ENCODE measurements at places on chromosomes 6 and 20. TPM values are rescaled to one million over a fixed set of nuclear protein-coding genes. Genes with fewer than 3 reads are reported as not detected.
A peak's percentile ranks its signal among the peaks of the same experiment; 100 is the strongest.

Gene C6orf52
- total RNA-seq, result not detected

Gene WFDC10A
- not detected for total RNA-seq

Gene CRISP2
- total RNA-seq, result not detected

Gene TP53TG5
- 0.14 TPM for total RNA-seq

GRCh38 chr20:13778827-13779226, 5.9 kb downstream of the ESF1 start:
- DNase-seq, result no peak

GRCh38 chr20:33373735-33374605, 27.3 kb downstream of the CDK5RAP1 start:
- no peak for DNase-seq

DNA sequence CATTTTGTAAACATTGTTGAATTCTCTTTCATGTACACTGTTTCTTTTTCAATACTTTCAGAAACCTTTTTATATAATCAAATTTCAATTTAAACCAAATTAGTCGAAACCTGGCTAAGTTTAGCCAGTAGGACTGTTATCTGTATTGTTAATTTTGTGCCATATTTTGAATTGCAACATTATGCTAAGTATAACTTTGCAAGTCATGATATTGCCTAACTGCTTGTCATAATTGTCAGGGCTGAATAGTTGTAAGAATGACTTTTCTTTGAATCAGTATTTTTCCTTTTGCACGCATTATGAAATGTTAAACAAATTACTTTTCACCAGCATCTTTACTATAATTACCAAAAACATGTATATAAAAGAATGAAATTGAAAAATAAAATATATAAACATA, 82.7 kb downstream of the SAMD3 start:
- DNase-seq, result no peak

DNA sequence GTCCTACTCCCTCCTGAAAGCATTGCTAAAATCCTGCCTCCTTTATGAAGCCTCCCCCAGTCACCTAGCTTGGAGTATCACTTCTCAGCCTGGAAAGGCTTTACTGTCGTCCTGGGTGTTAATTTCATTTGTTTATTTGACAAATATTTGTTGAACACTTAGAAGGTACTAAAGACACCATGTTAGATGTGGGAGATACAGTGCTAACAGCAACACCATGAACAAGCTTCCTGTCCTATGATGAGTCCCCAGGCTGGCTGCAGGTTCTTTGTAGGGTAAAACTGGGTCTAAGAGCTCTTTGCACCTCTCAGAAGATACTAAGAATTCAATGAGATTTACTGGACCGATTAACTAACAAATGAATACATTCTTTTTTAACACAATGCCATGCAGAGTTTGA, 109.2 kb upstream of the TMEM170B start:
- DNase-seq, result no peak

- DNase-seq, result no peak
Observed at GRCh38 chr20:61295249-61295648, 43.2 kb downstream of the CDH4 start.

DNA sequence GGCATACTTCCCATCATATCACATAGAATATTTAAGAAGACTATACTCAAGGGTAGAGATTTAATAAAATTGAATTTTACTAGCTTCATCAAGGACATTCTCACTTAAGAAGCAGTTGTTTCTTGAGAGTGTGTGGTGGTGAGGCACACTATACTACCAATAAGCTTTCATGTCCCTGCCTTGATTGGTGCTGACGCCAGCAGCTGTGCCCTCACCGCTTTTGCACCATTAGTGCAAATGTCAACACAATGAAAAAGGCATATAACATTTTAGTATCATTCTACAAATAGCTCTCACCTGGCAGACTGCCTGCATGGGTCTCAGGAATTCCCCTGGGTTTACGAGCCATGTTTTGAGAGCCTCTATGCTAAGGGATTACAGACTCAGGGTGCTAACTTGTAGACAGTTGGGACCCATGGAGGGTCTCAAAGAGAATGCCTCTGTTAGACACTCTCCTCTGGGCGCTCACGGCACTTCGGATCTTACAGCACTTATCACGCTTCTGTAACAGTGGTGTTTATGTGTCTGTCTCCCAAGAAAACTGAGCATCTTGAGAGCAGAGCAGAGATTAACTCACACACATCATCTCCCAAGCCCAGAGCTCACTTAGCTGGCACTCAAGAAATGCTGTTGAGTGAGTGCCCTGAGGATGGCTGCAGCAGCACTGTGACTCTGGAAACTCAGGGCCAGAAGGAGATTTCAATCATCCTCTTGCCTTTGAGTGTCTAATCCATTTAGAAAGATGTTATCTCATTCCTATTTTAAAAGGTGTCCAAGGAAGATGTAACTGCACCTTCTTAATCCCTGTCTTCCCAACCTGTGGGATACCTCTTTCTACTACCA, 143.3 kb upstream of the GPR6 start:
- DNase-seq, result no peak

DNA sequence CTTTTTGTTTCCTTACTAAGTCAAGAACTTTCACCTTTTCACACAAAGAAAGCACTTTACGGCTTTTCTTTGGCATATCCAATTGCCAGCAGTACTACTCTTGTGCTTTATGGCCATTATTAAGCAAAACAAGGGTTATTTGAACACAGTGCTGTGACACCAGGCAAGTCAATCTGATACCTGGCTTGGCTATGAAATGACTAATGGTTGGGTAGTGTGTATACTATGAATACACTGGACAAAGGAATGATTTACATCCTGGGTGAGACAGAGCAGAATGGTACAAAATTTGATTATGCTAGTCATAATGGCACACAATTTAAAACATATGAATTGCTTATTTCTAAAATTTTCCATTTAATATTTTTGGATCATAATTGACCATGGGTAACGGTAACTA, 22.1 kb upstream of the ADGRF1 start:
- no peak for DNase-seq

Gene C6orf58
- not detected for total RNA-seq

Gene SLC32A1
- not detected for total RNA-seq

DNA sequence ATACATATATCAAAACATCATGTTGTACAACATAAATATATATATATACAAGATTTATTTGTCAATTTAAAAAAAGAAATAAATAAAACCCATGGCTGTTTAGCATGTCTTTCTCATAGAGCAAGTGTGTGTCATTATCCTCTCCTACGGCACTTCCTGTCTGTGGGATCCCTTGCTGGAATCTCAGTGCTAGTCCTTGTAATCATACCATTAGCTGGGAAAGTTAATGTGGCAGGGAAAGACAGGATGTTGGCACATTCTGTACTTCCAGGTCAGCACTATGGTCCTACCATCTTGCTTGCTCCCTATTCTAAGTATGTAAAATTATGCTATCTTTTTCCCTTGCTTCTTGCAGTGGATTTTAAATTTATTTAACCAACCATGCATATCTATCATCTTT, 9.5 kb upstream of the SLC17A3 start:
- DNase-seq, result no peak

DNA sequence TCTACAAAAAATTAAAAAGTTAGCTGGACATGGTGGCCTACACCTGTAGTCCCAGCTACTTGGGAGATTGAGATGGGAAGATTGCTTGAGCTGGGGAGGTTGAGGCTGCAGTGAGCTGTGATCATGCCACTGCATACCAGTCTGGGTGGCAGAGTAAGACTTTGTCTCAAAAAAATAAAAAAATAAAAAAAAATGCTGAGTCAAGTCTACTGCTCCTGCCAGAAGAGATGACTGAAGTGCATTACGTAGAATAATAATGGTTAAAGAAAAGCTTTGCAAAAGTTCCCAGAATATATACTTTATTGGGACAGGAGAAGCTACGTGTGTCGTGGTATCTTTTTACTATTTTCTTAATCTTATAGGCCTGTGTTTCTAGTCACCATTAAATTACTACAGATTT, 125.3 kb downstream of the SLC16A10 start:
- no peak for DNase-seq

- peak; percentile 12 for DNase-seq
Observed at GRCh38 chr20:25320035-25320800, 70.4 kb downstream of the ABHD12 start.

GRCh38 chr6:137165375-137166246, 7.8 kb downstream of the IL22RA2 start:
- peak; percentile 38 for DNase-seq

DNA sequence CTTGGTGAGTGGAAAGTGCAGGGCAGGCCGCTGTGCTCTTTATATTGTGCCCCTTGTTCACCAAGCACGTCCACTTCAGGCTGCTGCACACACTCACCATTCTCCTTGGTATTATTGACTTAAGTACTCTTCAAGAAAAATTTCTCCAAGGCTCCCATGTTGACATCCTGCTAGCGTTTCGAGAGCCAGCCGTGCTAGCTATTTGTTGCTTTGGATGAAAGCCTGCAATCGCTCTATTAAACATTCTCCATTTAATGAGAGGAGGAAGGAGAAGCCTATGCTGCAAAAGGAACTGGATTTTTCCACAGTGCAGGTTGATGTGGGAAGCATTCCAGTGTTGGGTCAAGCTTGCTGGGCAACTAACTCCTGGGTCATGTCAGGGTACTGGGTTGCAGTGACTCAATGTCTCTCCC, 113.5 kb downstream of the CD83 start:
- no peak for DNase-seq

Gene ECHDC1
- total RNA-seq, result 35.1 TPM

GRCh38 chr20:17822540-17823408, 123.0 kb downstream of the BANF2 start:
- no peak for DNase-seq

- DNase-seq, result no peak
Observed at GRCh38 chr20:60467771-60468170, 509.5 kb downstream of the CDH26 start.

Gene PABPC1L
- 48.1 TPM for total RNA-seq

- no peak for DNase-seq
Observed at GRCh38 chr20:48906221-48906877, 15.2 kb upstream of the ARFGEF2 start.

- DNase-seq, result no peak
Observed at GRCh38 chr20:45407783-45408645, at the start of gene DBNDD2. Gene DBNDD2 (plus strand): TSS chr20:45408289. CDS start chr20:45408468, 179 bp downstream.

- no peak for DNase-seq
Observed at GRCh38 chr6:109284675-109285074, 97.6 kb downstream of the CD164 start.

Gene HLA-DMB
- 28.1 TPM for total RNA-seq

- DNase-seq, result no peak
Observed at GRCh38 chr6:115091461-115091860, 748.6 kb upstream of the HS3ST5 start.

Gene FRK
- total RNA-seq, result not detected

DNA sequence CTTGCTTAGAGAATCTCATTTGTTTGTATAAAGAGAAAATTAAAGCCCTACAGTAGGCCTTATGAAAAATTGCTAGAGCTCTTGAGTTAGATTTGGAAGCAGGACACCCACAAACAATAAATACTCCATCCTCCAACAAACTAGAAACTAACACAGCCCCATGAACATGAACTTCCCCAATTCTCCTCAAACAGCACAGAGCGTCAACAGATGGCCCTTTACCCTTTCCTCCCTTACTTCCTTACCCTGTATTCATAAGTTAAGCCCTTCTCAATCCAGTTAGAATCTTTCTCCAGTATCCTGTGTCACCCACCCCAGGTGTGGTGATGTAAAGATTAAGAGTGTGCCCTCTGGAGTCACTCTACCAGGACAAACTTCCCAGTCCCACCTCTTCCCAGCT, 113.7 kb downstream of the UNC5CL start:
- DNase-seq, result no peak

Gene RAET1L
- total RNA-seq, result not detected

Gene ZSWIM1
- total RNA-seq, result 0.89 TPM

Gene PBOV1
- not detected for total RNA-seq

DNA sequence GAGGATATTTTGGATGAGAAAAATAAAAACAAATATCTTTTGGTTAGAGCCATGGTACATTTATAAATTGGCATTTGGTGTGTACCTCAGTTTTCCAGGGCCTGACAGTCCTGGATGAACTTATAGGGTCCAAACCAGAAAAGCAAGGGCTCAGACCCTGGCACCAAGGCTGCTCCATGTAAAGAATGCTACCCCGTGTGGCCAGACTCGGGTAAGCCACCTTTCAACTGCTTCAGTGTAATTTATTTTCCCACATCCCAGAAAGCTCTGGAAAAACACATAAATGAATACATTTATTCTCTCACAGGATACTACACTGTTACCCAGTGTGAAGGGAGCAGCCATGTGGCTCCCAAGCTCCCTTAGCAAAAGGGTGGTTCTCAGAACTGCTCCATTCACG, 13.8 kb downstream of the MRPL14 start:
- DNase-seq, result no peak

Gene PSORS1C2
- not detected for total RNA-seq

Gene MOG
- total RNA-seq, result not detected

Gene CCN2
- not detected for total RNA-seq

Gene SLC17A1
- total RNA-seq, result 0.27 TPM

Gene PKHD1
- not detected for total RNA-seq

Gene SNRPB2
- total RNA-seq, result 39.4 TPM

DNA sequence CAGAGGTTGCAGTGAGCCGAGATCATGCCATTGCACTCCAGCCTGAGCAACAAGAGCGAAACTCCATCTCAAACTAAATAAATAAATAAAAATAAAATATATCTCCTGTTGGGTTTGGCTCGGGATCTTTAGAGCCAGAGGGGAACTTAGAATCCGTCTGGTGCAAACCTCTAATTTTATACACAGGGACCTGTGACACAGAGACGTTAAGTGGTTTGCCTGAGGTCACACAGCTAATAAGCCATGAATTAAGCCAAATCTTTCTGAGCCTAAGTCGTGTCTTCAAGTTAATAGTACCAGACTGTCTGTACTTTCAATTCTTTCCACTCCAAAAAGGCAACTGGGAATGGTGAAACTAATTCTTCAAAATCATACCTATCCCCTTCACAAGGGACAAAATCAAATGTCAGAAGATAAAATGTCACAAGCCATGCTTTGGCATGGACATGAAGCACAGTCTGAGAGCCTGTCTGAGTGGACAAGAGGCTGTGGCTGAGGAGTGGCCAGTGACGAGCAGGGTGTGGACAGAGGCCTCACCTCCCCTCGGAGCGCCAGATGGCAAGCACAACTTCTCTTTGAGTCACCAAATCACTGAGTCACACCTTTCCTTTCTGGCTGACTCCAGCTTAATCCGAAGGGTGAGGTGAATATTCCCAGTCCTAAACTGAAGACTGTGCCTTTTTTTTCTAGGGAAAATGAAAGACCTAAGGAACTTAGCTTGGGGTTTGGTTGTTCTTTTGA, 177.4 kb downstream of the TFAP2A start:
- DNase-seq, result no peak

DNA sequence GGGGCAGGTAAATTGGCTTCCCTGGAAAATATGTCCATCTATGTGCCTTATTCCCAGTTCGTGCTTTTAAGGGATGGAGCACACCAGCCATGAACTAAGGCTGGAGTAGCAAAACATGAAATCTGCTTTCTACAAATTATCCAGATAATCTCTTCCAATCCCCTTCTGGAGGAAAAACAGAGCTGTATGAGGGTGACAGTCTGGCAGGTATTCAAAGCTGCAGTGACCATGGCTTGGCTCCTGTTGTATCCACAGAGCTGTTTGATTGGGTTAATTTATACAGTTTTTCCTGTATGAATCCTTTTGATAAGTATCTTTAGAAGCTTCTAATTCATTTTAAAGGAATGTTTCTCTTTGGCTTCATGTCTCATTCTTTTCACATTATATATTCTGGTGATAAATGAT, 144.4 kb downstream of the AIG1 start:
- DNase-seq, result no peak

Measured in natural killer cell (primary cell).